SIG-M5 (cell line): ENCODE measurements at places on chromosomes 12 and 14.

GRCh38 chr12:47307680-47308399 is 228.1 kb upstream of the AMIGO2 start:
- DNase-seq: no peak

GRCh38 chr12:91555436-91556415 is 373.1 kb upstream of the DCN start:
- DNase-seq: no peak

GRCh38 chr14:23548351-23549318 is 2.9 kb downstream of the ZFHX2 start:
- no peak for DNase-seq

DNA sequence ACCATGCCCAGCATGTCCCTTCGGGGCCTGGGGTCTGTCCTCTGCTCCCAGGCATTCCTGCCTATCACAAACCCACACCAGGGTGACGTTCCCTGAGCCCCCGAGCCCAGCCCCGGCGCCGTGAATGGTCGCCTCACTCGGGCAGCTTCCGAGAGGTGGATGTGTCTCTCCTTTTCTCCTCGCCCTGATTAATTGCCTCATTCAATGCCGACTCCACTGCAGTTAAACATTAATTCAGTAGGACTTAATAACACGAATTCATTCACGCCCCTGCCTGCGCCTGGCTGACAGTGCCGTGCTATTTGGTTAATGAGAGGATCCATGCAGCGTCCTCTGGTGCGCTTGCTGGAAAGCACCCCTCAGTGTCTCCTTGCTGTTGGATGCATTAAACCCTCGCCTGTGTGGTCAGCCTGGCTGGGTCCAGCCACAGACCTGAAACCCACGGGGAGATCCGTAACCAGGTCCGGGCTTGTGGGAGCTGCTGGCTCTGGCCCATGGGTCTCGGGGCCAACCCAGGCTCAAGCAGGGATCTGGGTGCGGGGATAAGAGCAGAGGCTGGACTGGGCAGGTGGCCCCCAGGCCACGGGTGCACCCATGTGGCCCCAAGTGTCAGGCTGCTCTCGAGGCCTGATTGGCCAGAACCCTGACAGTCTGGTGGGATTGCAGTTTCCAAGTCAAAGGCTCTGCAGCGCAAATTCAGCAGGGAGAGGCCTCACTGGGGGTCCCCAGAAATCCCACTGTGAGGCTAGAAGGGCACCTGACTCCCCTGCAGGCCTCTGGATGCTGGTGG is 55.4 kb downstream of the FBRSL1 start:
- DNase-seq: no peak

DNA sequence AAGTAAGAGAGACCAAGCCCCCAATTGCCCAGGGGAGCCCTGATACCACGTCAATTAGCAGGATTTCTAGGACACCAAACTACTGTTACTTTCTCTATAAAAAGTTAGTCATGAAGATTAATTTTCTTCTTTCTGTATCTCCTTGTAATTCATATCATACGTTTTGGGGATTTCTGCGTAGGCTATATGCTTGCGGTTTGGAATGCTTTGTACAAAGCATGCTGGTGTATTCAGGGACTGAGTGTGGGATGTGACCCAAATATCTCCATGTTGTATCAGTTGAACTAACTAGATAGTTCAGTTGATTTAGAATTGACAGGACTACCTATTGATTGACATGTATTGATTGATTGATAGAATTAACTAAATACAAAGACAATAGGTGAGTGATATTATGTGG is 7.7 kb downstream of the GPR33 start:
- DNase-seq: no peak

- DNase-seq: no peak
Observed at GRCh38 chr12:1758376-1758775, 62.0 kb upstream of the LRTM2 start.

- DNase-seq: no peak
Observed at GRCh38 chr12:57151741-57152630, 4.6 kb upstream of the LRP1-AS start.

- no peak for DNase-seq
Observed at GRCh38 chr12:61780435-61780834, 479.8 kb upstream of the USP15 start.

DNA sequence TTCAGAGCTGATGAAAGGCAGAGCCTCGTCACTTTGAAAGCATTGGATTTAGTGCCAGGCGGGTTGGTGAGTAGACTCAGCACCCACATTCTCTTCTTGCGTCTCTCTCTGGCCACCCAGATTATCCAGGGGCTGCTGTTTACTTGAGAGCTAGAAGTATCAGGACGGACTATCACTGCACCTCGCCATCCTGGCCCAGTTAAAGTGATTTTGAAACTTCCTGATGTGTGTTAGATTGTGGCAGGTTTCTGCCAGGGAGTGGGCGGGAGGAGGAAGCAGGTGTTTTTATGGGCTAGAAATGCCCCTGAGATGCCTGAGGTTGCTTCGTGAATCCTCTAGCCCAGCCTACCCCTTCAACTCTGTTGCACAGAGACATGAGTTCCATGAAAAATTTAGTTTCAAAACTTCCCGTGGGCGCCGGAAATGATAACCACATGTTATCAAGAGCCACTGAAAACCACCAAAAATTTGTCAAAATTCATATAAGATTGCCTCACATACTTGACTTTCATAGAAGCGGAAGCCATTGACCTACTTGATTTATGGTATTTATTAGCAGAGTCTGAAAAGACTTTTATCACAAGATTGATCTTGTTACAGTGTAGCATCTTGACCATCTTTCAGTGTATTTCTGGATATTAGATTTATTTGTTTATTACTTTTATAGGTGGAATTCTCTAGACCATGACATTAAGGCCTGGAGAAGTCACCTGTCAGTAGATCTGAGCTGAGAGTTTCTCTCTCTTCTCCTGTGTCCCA is 466.0 kb downstream of the RAD51B start:
- no peak for DNase-seq

- no peak for DNase-seq
Observed at GRCh38 chr12:49050507-49051372, 9.9 kb downstream of the KMT2D start.

GRCh38 chr12:92378682-92379479 is 233.2 kb upstream of the BTG1 start:
- DNase-seq: no peak

DNA sequence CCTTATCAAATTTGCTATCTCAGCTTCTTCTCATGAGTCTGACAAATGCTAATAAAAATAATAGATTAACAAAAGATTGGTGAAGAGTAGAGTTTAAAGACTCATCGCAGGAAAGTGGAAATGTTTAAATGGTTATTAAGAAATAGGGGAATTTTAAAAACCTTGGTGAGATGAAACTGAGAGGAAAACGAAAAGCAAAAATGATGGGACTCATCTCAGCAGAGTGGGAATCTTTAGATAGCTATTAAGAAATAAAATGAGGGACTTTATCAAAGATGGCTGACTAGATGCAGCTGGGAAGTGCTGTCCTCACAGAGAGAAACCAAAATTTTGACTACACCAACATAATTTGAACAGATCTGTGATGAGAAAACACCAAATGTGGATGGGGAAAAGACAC is 79.2 kb upstream of the CD163 start:
- DNase-seq: no peak

DNA sequence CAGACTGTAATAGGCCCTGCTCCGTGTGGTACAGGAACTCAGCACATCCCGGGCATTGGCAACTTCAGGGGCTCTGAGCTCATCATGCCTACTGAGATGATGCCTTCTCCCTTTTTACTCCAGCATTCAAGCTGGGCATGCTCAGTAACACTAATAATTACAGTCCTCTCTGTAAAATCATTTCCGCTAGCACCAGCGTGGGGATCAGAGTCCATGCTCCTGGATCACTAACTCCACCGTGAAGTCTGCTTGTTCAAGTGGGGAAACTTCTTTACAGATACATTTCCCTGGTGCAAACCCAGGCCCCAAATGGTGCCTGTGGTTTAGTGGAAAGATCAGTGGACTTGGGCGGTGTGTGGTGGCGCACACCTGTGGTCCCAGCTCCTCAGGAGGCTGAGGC is 16.7 kb downstream of the CLSTN3 start:
- no peak for DNase-seq

- no peak for DNase-seq
Observed at GRCh38 chr14:99230208-99231151, 41.5 kb downstream of the BCL11B start.

- DNase-seq: no peak
Observed at GRCh38 chr12:108614639-108615038, 16.8 kb upstream of the TMEM119 start.

GRCh38 chr14:32225378-32225920 is 22.4 kb upstream of the RNU6-8 start:
- DNase-seq: no peak

- peak; percentile 2 for DNase-seq
Observed at GRCh38 chr14:68950111-68950510, 29.0 kb downstream of the ACTN1 start.
